ENCODE measurements at places on chromosomes 13 and 19. TPM values are rescaled to one million over a fixed set of nuclear protein-coding genes. Genes with fewer than 3 reads are reported as not detected.

The RDH8 gene
- not detected for total RNA-seq

The NKG7 gene
- total RNA-seq: not detected

The GADD45GIP1 gene
- 54.9 TPM for total RNA-seq

The FFAR2 gene
- total RNA-seq: not detected

The PRR36 gene
- not detected for total RNA-seq

The NLRP11 gene
- total RNA-seq: not detected

The ATP8B3 gene
- 0.52 TPM for total RNA-seq

The CLEC17A gene
- not detected for total RNA-seq

The C1QTNF9 gene
- not detected for total RNA-seq

The SOX1 gene
- not detected for total RNA-seq

The RGS9BP gene
- total RNA-seq: 0.16 TPM

The TMEM238 gene
- 0.39 TPM for total RNA-seq

The SSC5D gene
- 19.6 TPM for total RNA-seq

The ZNF765 gene
- 6.1 TPM for total RNA-seq

The NPAS1 gene
- 1.9 TPM for total RNA-seq

The IGSF23 gene
- not detected for total RNA-seq

The NMRK2 gene
- total RNA-seq: not detected
